Coronary artery (tissue), 2 donors: ENCODE measurements at places on chromosomes 4 and X.

GRCh38 chr4:79413886-79414285 is 5.9 kb upstream of the GK2 start:
- no peak for DNase-seq

GRCh38 chrX:134592303-134592702 is 66.0 kb downstream of the PLAC1 start:
- no peak for DNase-seq

- no peak for DNase-seq
Observed at GRCh38 chrX:115547448-115547847, 13.5 kb upstream of the PLS3 start.

- DNase-seq = no peak
Observed at GRCh38 chr4:91916219-91916618, 387.5 kb upstream of the GRID2 start.

GRCh38 chrX:8783097-8783713 is 18.0 kb downstream of the FAM9A start:
- DNase-seq = no peak

GRCh38 chrX:1466971-1467561 is 14.4 kb upstream of the ASMTL start:
- DNase-seq = peak; percentile 38

DNA sequence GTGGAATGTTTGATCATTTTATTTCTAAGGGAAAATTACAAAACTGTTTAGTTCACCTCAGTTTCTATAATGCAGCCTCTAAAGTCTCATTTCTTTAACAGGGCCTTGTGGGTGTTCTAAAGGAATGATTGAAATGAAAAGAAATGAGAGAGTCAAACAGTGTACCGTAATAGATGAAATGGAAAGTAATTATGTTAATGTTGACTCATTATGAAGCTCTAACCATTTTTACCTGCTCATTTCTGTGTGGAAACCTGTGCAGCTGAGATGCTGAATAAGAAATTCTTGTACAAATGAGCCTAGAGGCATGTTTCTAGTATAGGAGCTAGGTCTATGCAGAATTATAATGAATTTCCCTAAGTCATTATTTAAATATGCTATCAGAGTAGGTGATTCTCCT is 45.2 kb upstream of the RPA4 start:
- DNase-seq = no peak

DNA sequence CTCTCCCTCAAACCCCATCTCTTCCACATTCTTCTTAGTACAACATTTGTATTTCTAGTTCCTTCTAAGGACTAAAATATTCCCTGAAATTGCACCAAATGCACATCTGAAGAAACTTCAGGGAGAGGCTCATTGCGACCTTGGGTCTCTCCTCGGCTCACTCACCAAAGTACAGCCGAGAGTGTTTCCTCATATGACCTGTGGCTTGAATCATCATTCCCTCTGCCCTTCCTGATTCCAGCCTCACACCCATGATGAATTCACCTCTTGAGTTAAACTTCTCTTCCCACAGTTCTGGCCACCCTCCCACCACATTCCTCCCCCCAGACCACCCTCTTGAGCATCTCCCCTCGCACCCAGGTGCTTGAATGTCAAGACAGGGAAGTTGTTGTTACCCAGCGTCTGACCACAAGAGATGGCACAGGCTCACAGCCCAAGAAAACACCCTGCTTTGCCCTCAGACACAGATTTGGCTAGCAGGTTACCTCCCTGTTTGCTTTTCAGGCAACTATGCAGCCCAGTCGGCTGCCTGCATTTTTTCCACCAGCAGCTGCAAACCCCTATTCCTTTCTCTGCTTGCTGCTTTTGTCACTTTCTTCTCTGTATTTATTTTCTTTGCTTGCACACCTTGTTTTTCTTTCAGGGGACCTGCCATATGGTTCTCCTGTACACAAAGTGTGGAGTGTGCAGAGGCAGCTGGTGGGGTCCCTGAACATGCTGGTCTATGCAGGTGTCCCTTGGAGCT is 214.8 kb downstream of the SPATA18 start:
- DNase-seq = no peak

DNA sequence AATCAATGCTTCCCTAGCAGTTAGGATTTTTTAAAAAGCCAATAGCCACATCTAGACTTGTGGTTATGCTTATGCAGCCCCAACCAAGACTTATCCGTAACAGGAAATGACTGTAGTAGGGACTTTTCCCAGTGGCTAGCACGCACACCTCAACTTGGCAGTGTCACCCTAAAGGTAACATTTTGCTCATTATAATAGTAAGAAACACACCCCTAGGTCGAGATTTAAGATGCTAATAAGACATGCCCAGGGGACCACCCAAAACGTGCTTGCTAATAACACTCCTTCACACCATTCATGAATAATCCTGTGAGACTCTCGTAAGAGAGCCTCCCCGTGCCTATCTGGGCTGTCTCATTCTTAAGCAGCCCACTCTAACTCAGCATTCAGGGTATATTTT is 195.3 kb downstream of the CHIC1 start:
- DNase-seq = no peak

GRCh38 chr4:138226351-138226750 is 15.8 kb downstream of the SLC7A11 start:
- no peak for DNase-seq

- DNase-seq = no peak
Observed at GRCh38 chr4:71050809-71051208, 57.4 kb downstream of the DCK start.

DNA sequence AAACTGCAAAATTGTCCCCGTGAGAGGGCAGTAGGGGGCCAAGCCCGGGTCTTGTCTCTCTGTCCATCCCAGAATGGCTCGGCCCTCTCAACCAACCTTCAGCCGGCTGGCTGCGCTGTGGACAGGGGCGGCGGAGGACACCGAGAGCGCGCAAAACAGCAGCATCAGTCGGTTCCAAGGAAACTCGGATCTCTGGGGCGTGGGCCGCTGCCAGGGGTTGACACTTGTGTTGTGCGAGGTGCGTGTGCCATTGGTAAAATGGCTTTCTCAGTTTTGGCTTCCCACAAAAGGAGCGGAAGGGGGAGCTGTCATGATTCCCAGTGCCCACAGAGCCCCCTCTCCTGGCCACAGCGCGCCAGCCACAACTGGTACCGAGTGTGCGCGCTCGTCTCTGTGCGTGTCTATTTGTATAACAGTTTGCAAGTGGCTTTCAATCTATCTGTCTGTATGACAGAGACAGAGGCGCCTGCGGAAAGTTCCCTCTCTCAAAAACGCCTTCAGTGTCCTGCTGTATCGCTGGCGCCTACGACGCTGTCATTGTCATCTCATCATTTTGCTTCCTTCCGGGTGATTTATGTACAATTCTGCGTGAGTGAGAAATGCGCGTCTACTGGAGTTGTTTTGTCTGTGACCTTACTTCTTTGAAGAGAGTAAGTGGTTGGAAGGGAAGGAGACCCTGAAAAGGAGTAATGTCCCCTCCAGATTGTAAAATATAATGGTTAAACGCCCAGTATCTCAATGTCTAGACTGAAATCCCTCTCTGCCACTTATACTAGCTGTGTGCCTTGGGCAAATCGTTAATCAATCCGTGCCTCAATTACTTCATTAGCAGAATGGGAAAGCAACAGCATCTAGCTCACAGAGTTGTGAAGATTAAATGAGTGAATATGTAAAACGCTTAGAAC is 1.8 kb downstream of the DKK2 start:
- DNase-seq = no peak

GRCh38 chrX:41036668-41037326 is 48.4 kb upstream of the USP9X start:
- DNase-seq = no peak

DNA sequence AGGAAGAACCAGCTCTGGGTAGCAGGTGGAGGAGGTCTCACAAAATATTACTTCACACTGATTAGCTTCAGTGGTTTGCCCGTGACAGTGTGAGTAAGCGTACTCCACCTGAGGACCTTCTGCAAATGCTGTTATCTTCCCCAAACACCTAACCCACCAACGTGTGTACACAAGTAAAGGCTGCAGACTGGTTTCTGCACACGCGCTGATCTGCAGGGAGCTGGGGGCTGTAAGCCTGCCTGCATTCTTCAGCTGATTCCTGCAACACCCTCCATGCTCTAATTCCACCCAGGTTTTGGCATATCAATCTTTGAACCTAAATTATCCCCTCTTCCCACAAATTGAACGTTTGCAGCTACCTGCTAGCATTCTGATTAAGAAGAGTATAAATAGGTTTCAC is 820.2 kb downstream of the TRIML1 start:
- no peak for DNase-seq

- DNase-seq = no peak
Observed at GRCh38 chr4:169202145-169202699, 68.5 kb downstream of the SH3RF1 start.

GRCh38 chr4:99144070-99144469 is at the start of gene ADH4:
Gene ADH4 (minus strand): TSS chr4:99144297. CDS start chr4:99144222, 75 bp downstream.
- no peak for DNase-seq

DNA sequence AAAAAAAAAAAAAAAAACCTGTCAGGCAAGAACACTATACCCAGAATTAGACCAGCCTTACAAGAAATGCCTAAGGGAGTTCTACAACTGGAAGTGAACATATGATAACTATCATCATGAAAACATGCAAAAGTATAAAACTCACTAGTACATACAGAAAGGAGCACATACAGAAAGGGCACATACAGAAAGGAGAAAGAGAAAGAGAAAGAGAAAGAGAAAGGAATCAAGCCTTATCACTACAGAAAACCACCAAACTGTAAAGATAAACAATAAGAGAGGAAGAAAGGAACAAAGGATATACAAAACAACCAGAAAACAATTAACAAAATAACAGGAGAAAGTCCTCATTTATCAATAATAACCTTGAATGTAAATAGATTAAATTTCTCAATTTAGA is 50.4 kb downstream of the PHKA1 start:
- DNase-seq = no peak

DNA sequence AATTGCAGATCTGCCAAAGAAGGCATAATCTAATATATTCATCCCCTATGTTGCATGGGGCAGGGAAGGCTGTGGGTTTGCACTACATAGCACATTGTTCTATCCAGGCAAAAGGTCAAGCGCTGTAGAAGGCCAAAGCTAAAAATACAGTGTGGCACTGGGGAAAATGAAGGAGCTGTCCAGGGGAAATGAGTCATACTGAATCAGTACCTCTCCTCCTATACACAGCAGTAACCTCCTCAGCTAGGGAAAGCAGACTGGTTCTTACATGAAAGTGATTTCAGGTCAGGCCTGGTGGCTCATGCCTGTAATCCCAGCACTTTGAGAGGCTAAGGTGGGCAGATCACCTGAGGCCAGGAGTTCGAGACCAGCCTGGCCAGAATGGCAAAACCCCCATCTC is 31.0 kb upstream of the SLC25A4 start:
- no peak for DNase-seq

- no peak for DNase-seq
Observed at GRCh38 chrX:30144971-30145731, 70.2 kb upstream of the MAGEB2 start.

DNA sequence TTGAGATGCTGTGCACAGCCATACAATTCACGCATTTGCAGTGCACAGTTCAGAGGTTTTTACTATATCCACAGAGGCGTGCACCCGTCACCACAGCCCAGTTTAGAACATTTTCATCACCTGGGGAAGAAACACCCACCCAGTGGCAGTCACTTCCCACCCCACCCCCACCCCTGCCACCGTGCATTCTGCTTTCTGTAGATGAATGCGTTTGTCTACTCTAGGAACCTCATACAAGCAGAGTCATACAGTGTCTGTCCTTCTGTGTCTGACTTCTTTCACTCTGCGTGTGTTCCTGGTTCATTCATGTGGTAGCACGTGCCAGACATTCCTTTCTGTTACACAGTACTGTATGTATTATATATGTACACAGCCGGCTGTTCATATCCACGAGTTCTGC is 122.8 kb downstream of the TBL1X start:
- no peak for DNase-seq

- no peak for DNase-seq
Observed at GRCh38 chrX:17655211-17656034, 81.9 kb upstream of the SCML1 start.

DNA sequence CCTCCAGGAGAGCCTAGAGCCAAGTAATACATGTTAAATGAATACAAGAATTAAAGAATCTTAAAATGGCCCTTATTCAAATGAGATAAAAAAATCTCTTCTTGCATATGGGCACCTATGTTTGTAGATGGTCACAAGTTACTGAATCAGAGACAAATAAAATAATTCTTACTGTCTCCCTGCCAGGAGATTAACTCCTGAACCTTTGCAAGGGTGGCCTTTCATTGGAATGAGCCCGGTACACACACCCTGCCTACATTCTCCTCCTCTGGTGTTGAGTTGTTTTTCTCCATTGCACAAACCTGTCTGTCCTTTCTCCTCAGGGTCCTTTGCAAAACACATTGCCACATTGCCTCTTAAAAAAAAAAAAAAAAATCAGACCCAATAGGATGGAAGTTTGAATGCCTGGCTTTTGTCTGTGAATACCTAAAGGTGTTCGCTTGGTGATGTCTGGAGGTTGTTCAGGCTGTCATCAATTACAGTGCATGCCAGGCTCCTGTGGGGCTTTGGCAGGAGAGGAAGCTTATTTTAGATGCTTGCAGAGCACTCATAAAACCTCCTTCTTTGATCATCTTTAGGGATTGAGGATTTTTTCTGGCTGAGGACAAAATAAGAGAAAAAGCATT is 8.3 kb upstream of the TMEM154 start:
- DNase-seq = no peak

GRCh38 chr4:19368800-19369199 is 882.9 kb upstream of the SLIT2 start:
- no peak for DNase-seq

- DNase-seq = no peak
Observed at GRCh38 chrX:113408843-113409242, 568.2 kb upstream of the AMOT start.

DNA sequence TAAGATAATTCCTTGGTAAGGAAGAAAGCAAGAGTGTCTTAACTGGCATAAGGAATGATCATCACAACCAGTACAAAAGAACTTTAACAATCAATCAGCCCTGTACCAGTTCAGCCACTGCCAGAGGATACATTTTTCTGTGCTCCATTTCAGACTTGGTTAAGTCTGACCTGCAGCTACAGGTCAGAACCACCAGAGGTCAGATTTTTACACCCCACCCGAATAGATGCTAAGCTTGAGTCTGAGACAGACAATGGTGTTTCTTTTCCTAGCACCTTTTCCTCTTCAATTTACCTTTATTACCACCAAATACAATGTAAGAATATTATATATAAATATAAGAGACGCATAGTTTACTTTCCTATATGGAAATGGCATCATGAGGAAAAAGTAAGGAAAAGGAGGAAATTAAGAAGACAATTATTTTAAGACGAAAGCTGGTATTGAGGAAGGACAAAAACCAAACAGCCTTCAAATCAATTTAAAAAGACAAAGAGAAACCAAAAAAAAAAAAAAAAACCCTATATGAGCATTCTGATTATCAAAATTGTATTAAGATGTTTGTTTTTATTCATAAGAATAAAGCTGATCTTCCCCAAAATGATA is 215.3 kb upstream of the TTC29 start:
- no peak for DNase-seq

DNA sequence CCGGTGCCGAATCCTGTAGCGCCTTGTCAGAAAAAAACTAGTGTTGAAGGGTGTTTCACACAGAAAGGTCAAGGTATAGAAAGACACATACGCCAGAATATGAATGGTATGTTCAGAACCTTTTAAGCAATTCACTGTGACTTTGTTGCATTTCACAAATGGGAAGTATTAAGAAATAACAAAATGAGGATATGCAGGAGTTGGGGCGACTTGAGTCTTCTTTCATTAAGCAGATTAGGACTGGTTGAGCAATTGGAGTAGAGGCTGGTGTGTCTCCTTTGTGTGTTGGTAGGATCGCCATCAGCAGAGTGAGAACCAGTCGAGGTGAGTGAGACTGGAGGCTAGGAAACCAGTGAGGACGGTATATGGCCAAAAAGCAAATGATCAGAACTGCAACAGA is 1454.5 kb upstream of the TENM3 start:
- no peak for DNase-seq
